Frontal cortex (tissue), 4 donors: ENCODE measurements at places on chromosomes 16 and 17.

DNA sequence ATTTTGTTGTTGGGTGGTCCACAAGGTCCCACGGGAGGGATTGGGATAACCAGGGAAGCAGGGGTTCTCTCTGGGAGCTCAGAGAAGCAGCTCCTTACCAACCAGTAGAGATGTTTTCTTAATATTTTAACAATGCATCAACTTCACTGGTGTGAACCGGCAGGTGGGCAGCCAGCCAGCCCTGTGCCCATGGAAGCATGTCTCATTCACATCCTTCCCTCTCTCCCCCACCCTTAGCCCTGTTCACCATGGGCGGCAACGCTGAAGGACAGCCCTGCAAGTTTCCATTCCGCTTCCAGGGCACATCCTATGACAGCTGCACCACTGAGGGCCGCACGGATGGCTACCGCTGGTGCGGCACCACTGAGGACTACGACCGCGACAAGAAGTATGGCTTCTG is 9.3 kb downstream of the MMP2 start:
- no peak for DNase-seq

- DNase-seq: no peak
Observed at GRCh38 chr16:11651796-11652195, 16.5 kb upstream of the SNN start.

DNA sequence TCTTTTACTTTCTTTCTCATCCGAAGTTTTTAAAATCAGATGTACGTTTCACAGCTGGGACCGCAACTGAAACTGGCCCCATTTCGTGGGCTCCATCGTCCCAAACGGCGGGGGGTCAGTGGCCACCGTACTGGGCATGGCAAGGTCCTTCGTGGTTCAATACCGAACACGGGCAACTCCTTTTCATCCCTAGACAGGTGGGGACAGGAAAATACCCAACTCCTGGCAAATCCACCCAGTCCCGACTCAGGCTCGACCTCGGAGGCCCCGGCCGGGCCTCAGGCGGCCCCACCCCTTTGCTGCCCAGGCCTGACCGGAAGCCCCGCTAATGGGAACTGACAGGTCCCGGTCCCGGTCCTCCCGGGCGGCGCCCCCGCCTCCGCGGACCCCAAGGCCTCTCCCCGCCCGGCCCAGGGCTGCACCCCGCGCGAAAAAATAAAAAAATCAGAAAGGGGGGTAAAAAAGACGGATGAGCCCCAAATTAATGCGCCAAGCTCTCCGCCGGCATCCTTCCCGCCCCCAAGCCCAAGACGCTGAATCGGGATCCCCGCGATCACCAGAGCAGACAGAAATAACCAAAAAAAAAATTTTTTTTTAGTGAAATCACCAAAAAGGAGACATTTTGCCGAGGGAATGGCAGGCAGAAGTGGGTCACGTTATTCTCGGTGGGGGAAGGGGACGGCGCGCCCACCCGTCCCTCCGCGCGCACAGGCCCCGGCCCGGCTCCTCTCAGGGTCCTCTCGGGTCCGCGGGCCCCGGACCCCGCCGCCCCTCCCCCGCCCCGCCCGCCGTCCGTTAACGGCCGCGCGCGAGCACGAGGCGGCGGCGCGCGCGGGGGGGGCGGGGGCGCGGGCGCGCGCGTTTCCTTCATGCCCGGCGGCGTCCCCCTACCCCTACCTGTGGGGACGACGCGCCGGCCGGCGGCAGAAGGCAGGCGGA is 562 bp downstream of the ZC3H7A start:
- DNase-seq: peak; percentile 49

DNA sequence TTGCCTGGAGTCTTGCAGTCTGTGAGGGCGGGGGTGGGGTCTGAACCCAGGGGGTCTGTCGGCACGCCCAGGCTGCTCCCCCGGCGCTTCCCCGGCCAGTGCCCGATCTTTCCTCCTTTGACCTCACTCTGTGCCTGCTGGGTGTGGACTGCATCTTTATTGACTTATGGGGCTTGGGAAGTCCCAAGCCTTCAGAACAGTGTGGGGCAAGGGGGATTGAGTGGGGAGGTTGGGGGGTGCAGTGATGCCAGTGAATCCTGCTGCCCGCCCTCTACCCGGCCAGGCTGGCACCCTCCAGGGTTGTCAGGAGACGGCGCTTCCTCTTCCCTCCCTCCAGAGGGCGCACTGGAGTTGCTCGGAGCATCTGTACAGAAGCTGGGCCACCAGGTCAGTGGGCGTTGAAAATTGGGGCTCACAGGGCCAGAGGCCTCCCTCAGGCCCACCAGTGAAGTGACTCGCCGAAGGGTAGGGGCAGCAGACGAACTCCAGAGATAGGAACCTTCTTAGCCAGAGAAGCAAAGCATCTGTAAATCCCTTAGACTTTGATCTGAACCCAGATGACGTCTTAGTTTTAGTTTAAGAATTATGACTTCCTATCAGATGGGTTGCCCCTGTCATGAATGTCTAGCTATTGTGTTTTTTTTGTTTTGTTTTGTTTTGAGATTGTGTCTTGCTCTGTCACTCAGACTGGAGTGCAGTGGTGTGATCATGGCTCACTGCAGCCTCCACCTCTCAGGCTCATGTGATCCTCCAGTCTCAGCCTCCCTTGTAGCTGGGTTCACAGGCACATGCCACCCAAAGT is 184.8 kb upstream of the CIBAR2 start:
- DNase-seq: peak; percentile 46

DNA sequence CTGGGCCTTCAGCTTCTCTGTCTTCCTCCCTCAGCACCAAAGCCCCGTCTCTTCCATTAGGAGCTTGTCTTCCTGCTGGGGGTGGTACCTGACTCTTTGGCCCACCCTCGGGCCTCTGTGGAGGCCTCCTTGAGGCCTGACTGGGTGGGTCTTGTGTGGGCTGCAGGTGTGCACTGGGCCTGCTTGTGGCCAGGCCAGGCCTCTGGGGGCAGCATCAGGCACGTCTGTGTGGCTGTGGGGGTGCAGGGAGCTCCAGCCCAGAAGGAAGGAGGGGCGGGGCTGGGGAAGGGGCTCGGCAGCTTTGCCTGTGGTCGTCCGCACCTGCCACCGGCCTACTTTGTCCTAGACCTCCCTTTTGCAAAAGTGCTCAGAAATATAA is 7.0 kb downstream of the PIGQ start:
- DNase-seq: no peak
